ENCODE measurements at places on chromosomes 1 and 21. TPM values are rescaled to one million over a fixed set of nuclear protein-coding genes. Genes with fewer than 3 reads are reported as not detected.

Gene C1QTNF12
- 1.7 TPM for total RNA-seq

Gene UMODL1
- not detected for total RNA-seq

Gene UBE2U
- total RNA-seq: not detected

Gene RAB7B
- total RNA-seq: 1.2 TPM

Gene DIO1
- total RNA-seq: not detected

Gene ZNF593
- total RNA-seq: 63.0 TPM

Gene DNAJC16
- 4.0 TPM for total RNA-seq

Gene C1orf87
- total RNA-seq: not detected

Gene AIM2
- not detected for total RNA-seq

Gene TRPM2
- 7.8 TPM for total RNA-seq

Gene OLIG1
- not detected for total RNA-seq

Gene CLEC20A
- not detected for total RNA-seq

Gene NPHP4
- 5.5 TPM for total RNA-seq

Gene HSD3B2
- total RNA-seq: not detected

Gene PRRX1
- not detected for total RNA-seq

Gene FAM177B
- total RNA-seq: not detected

Gene TAS1R1
- total RNA-seq: not detected

Gene IL23R
- total RNA-seq: not detected

Gene LRRC3
- total RNA-seq: 2.4 TPM

Gene GPR153
- total RNA-seq: 2.0 TPM

Gene KRTAP10-10
- not detected for total RNA-seq

Measured in A549 treated with ZK216348 at 1 μM for 4 hours (cell line).